ENCODE measurements at places on chromosomes 3 and 15.

DNA sequence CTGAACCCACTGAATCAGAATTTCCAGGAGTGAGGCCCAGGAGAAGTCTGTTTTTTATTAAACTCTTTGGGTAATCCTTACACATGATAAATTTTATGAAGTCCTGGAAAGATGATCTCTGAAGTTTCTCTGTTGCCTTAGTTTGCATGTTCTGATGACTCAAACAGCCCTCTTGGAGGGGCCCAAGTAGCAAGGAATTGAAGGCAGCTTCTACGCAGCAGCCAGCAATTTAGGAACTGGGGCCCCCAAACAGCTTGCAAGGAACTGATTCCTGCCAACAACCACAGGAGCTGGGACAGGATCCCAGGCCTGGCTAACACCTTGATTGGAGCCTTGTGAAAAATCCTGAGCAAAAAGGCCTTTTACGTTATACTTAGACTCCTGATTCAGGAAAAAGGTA lies 5.4 kb upstream of the ACP3 start:
- H3K27me3 ChIP-seq, result no peaks in the 10 kb centered on the region
- H3K27ac ChIP-seq, result no peak overlapping the region
- no peaks in the 10 kb centered on the region for H3K36me3 ChIP-seq
- H3K4me1 ChIP-seq, result no peaks in the 10 kb centered on the region
- H3K4me3 ChIP-seq, result no peak overlapping the region

- H3K36me3 ChIP-seq, result peaks cover 31% of the 10 kb centered on the region
- H3K27me3 ChIP-seq, result no peaks in the 10 kb centered on the region
These were observed 114.7 kb downstream of the LRRC28 start for GRCh38 chr15:99366013-99366412.

DNA sequence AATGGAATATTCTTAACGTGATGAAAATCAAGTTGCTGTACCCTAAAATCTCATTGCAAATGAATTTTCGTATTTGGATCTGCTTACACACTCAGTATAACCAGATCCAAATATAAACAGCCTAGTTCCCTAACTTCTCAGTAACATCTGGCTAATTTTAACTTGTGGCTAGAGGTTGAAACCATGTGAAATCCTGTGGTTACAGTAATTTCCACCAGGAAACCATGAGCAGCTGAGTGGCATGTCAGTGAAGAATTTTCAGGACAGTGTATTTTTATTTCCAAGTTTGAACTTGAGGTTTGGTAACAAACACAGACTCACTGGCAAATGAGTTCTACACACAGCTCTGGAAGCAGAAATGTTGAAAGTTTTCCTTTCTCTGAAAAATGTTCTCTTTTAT lies 754.1 kb downstream of the NR2F2 start:
- H3K27me3 ChIP-seq, result no peaks in the 10 kb centered on the region
- no peaks in the 10 kb centered on the region for H3K4me1 ChIP-seq
- H3K36me3 ChIP-seq, result no peaks in the 10 kb centered on the region
- DNase-seq, result no peak
- H3K4me3 ChIP-seq, result no peak overlapping the region
- no peak overlapping the region for H3K27ac ChIP-seq

- H3K27ac ChIP-seq, result no peak overlapping the region
- no peak for DNase-seq
- H3K4me3 ChIP-seq, result no peak overlapping the region
- peaks cover 9% of the 10 kb centered on the region for H3K27me3 ChIP-seq
These were observed 56.3 kb upstream of the FSTL1 start for GRCh38 chr3:120506828-120507774.

DNA sequence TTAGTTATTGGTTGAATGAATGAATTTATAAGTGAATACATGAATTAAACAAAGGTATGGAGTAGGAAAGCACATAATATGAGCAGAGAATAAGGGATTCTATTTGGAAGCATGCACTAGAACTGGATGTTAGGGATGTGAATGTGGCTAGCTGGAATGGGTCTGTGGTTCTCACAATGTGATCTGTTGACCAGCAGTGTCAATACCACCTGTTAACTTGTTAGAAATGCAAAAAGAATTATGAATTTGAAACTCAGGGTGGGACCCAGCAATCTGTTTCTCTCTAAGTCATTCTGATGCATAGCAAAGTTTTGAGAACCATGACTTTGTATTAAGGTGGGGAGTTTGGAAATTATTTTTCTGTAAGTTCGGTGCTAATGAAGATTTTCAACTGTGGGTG lies 41.0 kb upstream of the SATB1 start:
- DNase-seq, result no peak
- peaks cover 66% of the 10 kb centered on the region for H3K36me3 ChIP-seq
- H3K27me3 ChIP-seq, result no peaks in the 10 kb centered on the region
- H3K27ac ChIP-seq, result no peak overlapping the region

DNA sequence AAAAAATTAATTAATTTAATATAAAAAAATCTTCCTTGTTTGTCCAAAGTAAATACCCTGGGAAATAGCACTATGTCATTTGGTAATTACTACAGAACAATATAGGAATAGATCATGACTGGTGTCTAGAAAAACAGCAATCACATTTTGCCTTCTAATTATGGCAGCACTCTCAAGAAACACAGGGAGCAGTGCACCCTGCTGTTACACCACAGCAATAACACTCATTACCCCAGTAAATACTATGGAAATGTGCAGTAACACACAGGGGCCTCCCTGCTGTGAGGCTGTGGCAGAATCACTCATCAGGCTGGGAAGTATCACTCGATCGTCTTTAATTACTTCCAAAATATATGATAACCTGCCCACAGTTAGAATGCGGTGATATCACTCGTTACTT lies 646.0 kb downstream of the TUSC7 start:
- no peaks in the 10 kb centered on the region for H3K4me1 ChIP-seq
- H3K27ac ChIP-seq, result no peak overlapping the region
- H3K4me3 ChIP-seq, result no peak overlapping the region
- no peaks in the 10 kb centered on the region for H3K36me3 ChIP-seq

DNA sequence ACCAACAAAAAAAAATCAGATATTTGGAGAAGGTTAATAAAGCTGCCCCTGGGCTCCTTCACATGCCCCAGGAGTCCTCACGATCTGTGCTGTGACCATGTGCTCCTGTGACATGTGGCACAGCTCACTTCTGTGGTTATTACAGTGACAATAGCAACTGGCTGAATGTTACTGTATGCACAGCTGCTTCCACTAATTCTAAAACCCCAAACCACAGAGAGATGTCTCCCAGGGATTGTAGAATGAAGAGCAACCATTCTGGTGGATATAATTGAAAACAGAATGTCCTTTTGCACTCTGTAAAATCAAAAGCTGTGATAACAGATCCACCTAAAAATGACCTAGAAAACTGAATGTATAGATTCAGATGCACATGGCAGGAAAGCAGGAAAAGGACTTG lies 489.2 kb upstream of the CNTN4 start:
- H3K27me3 ChIP-seq, result no peaks in the 10 kb centered on the region
- H3K4me1 ChIP-seq, result no peaks in the 10 kb centered on the region
- no peak overlapping the region for H3K27ac ChIP-seq
- no peak overlapping the region for H3K4me3 ChIP-seq
- H3K36me3 ChIP-seq, result no peaks in the 10 kb centered on the region
- DNase-seq, result no peak

DNA sequence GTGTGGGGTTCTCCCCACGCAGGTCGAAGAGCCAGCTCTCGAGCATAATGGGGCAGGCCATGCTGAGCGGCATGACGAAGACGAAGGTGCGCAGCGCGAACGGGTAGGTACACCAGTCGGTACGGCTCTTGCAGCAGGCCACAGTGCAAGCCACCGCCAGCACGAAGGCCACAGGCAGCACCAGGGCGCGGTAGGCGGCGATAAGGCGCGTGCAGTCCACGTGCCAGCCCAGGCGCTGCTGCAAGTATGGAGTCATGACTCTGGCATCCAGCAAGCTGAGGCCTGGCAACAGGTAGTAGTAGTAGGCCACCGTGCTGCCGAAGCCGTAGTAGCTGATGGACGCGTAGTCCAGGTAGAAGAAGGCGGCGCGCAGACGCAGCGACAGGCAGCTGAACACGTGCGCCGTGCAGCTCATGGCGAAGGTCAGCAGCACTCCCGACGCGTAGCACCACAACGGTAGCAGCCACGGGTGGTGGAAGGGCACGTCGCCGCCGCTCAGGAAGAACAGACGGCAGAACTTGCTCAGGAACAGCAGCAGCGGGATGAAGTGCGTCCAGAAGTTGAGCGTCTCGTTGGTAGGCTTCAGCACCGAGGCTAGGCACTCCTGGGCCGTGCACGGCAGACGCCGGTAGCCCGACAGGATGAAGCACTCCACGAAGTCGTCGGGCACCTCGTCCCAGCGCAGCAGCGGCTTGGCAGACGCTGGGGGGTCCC lies 797 bp downstream of the PAQR9 start:
- peak overlapping the region; percentile 79 for H3K4me3 ChIP-seq
- peaks cover 68% of the 10 kb centered on the region for H3K27me3 ChIP-seq
- no peak for DNase-seq
- peak overlapping the region; percentile 50 for H3K27ac ChIP-seq
- H3K4me1 ChIP-seq, result peaks cover 5% of the 10 kb centered on the region

DNA sequence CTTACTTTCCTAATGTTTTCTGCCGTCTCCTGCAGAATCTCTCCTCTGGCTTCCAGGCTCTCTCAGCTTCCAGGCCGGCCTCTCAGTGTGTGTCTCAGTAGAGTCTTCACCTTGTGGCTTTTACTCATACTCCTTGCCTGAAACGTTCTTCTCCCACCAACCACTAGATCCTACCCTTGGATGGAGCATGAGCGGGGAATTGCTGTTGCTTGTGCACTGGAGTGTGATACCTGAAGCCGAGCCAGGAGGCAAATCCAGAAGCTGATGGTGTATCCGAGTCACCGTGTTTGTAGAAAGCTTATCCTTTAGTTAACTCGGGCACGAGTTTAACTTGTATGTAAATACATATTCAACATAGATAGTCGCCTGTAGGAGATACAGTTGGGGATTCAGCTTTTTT lies 285.0 kb upstream of the C2CD4B start:
- H3K36me3 ChIP-seq, result no peaks in the 10 kb centered on the region
- no peak overlapping the region for H3K27ac ChIP-seq
- peaks cover 5% of the 10 kb centered on the region for H3K27me3 ChIP-seq
- no peak overlapping the region for H3K4me3 ChIP-seq
- DNase-seq, result no peak

DNA sequence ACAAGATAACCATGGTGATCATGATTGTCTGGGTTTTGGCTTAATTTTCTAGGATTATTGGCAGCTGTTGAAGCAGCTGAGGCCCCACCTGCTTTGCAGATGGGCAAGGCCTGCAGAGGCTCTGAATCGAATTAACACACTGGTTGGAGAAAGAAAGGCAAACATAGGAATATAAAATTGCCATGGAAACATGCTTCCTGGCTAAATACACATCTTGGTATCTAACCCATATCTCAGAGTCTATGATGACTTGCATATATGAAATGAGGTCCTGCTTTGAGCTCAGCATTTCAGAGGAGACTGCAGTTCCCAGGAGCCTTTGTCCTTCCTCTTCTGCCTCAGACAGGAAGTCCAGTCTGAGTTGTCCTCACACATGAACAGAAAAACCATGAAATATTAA lies 24.3 kb upstream of the SV2B start:
- no peak overlapping the region for H3K4me3 ChIP-seq
- no peak for DNase-seq
- no peak overlapping the region for H3K27ac ChIP-seq
- H3K27me3 ChIP-seq, result peaks cover 33% of the 10 kb centered on the region
- no peaks in the 10 kb centered on the region for H3K4me1 ChIP-seq

DNA sequence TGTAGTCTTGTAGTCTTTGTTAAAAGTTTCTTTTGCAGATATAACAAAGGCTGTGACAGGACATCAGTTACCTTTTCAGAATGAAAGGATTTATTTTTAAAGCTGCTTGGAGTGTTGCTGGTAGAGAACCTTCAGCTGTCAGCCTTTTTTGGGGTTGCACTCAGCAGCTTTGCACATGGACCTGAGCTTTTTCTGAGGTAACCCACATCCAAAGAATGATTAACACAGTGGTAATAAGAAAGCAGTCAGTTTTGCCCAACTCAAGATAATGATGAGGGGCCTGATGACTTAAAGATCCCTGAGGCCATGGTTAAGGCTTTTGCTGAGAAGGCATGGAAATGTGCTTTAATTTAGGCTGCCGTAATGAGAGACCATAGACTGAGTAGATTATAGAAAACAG lies 1042.7 kb downstream of the PLOD2 start:
- H3K4me1 ChIP-seq, result no peaks in the 10 kb centered on the region
- no peak overlapping the region for H3K27ac ChIP-seq
- no peaks in the 10 kb centered on the region for H3K27me3 ChIP-seq
- H3K4me3 ChIP-seq, result no peak overlapping the region
- no peaks in the 10 kb centered on the region for H3K36me3 ChIP-seq

- no peak overlapping the region for H3K4me3 ChIP-seq
- DNase-seq, result no peak
- peaks cover 15% of the 10 kb centered on the region for H3K27me3 ChIP-seq
- no peak overlapping the region for H3K27ac ChIP-seq
- no peaks in the 10 kb centered on the region for H3K4me1 ChIP-seq
- no peaks in the 10 kb centered on the region for H3K36me3 ChIP-seq
These were observed 29.3 kb upstream of the MAGEF1 start for GRCh38 chr3:184741259-184741556.

DNA sequence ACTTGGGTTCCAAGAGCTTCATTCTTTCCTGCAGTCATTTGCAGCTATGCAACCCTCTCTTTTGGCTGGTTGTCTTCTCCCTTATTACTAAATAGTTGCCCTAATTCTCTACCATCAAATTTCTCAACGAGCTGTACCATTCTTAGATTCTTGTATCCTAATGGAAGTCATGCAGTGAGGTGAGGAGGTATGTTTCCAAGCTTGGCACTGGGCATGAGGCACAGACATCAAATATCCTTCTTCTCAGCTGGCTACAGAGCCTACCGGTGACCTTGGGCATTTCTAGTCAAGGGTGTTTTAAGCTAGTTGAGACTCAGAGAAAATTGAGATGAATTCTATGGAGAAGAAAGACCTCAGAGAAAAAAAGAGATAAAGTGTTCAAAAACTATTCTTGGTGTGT lies 166.1 kb downstream of the RYR3 start:
- H3K4me1 ChIP-seq, result no peaks in the 10 kb centered on the region
- H3K27ac ChIP-seq, result no peak overlapping the region
- DNase-seq, result no peak
- no peak overlapping the region for H3K4me3 ChIP-seq

- H3K27me3 ChIP-seq, result no peaks in the 10 kb centered on the region
- H3K36me3 ChIP-seq, result no peaks in the 10 kb centered on the region
- no peak overlapping the region for H3K4me3 ChIP-seq
These were observed 121.1 kb downstream of the OXSM start for GRCh38 chr3:25910997-25911396.

GRCh38 chr15:52326756-52327155 lies 31.2 kb upstream of the MYO5C start:
- peaks cover 19% of the 10 kb centered on the region for H3K36me3 ChIP-seq
- DNase-seq, result no peak
- H3K27me3 ChIP-seq, result no peaks in the 10 kb centered on the region
- H3K27ac ChIP-seq, result no peak overlapping the region
- peaks cover 9% of the 10 kb centered on the region for H3K4me1 ChIP-seq
- no peak overlapping the region for H3K4me3 ChIP-seq

- no peaks in the 10 kb centered on the region for H3K27me3 ChIP-seq
- H3K27ac ChIP-seq, result no peak overlapping the region
- H3K4me1 ChIP-seq, result no peaks in the 10 kb centered on the region
These were observed 316.2 kb upstream of the UMPS start for GRCh38 chr3:124413989-124414598.

GRCh38 chr3:32316976-32317375 lies 74.7 kb upstream of the CMTM7 start:
- no peaks in the 10 kb centered on the region for H3K27me3 ChIP-seq
- H3K4me1 ChIP-seq, result peaks cover 46% of the 10 kb centered on the region
- no peak for DNase-seq
